ENCODE measurements at places on chromosomes 7 and 10. TPM values are rescaled to one million over a fixed set of nuclear protein-coding genes. Genes with fewer than 3 reads are reported as not detected.

DNA sequence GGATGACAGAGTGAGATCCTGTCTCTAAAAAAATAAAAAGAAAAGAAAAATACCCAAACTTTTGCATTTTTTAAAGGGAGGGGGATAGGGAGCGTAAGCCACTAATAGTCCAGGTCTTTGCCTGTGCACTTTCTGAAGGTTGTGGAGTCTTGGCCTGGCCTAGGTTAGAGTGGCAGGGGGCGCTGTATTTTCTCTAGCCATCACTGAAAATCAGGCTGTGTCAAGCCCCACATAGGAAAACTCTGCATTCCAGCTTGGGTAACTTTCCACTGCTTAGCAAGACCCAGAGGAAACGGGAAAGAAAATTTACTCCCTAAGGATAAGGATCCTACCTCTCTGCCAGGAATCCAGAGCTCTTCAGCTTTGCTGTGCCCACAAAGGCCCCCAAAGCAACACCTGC lies 10.5 kb upstream of the PAX4 start:
- DNase-seq: no peak

GRCh38 chr7:116717137-116717536 lies 45.1 kb downstream of the MET start:
- DNase-seq: no peak

DNA sequence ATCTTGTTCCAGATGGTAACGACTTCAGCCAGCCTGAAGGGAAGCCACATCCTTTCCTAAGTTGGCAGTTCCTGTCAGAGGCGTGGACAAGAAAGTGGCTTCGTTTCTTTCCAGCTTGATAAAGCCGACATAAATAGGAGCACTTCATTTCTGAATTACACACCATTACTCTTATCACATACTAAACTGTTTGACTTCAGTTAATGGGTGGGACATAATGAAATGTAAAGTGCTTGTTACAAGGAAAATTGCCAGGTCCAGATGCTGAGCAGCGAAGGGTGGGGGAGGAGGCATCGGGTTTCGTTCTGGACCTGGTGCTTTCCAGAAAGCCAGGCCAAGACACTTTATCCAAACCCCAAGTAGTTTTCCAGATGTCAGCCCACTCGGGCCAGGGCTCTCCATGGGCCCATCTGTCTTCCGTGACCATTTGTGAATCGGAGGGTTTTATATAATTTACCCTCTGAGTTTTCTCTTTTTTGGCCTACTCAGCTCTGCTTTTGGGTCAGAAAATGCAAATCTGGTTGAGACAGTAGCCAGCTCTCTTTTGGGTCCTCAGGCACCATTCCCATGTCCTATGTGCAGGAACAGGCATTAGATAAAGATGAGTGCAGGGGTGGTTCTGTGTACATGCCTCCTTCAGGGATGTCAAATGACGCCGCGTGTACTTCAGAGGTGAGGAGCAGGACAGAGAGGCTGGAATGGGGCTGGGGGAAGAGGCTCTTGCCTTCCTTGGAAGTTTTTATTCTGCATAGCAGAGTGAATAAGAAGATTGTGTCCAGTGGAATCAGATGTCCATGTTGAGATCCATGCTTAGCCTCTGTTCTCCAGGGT lies 90.2 kb downstream of the TACC2 start:
- DNase-seq: no peak

GRCh38 chr10:110511734-110512449 lies 14.2 kb downstream of the DUSP5 start:
- DNase-seq: no peak

GRCh38 chr7:105055621-105056020 lies 41.6 kb downstream of the KMT2E start:
- DNase-seq: no peak

DNA sequence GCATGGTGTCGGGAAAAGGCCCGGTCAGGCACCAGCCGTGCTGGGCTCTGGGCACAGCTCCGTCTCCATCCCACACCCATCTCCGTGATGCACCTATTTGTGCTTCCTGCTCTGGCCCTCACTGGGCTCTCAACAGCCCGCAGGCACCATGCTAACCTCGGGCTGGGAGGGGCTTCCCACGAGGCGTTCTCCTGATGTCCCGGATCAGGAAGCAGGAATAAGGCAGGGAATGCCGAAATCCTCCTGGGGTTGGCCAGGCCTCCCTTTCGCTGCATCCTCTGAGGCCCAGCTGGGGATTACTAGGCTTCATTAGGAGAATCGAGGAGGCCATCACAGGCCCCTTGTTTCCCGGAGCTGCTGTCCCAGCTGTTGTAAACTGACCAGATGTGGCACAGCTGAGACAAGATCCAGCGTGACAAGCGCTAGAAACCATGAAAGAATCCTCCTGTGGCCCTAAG lies 72.0 kb downstream of the FAM53B start:
- no peak for DNase-seq

DNA sequence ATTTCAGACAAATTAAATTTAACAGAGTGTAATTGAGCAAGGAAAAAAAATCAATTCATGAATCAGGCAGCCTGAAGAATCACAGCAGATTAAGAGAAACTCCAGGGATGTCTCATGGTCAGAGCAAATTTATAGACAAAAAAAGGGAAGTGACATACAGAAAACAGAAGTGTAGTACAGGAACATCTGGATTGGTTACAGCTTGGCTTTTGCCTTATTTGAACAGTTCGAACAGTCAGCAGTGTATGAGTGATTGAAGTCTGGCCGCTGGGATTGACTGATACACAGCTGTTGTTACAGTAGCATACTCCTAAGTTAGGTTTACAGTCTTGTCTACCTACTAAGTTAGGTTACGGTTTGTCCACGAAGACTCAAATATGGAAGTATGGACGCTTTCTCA lies 255.3 kb downstream of the HPSE2 start:
- DNase-seq: no peak

DNA sequence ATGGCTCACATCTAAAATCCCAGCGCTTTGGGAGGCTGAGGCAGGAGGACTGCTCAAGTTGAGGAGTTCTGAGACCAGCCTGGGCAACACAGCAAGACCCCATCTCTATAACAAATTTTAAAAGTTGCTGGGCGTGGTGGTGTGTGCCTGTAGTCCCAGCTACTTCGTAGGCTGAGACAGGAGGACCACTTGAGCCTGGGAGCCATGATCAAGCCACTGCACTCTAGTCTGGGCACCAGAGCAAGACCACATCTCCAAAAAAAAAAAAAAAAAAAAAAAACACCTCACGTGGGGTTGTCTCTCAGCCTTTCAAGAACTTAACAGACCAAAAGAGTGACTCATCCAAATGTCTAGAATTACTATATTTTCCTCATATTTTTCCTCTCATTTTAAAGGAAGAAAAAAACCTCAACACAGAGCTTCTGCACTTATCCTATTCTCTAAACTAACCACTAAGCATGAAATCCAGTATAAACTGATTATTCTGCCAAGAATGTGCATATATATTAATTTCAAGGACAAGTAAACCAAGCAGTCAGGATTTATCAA lies 46.3 kb downstream of the CUL2 start:
- DNase-seq: no peak

DNA sequence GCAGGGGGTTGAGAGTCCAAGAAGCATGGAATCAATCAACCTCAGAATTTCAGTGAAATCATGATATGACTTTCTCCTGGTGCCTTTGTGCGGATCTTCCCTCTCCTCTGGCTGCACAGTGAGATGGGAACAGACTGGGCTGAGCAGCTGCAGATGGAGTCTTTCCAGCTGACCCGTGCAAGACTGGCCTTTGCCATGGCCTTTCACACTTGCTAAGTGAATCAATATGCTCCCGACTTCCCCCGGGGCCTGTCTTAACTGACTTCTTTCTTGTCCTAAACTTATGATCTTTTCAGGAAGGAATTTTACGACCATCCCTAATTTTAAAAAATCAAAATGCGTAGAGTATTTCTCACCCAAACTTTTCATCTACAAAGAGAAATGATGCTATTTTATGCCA lies 469.9 kb downstream of the GALNT17 start:
- DNase-seq: no peak

DNA sequence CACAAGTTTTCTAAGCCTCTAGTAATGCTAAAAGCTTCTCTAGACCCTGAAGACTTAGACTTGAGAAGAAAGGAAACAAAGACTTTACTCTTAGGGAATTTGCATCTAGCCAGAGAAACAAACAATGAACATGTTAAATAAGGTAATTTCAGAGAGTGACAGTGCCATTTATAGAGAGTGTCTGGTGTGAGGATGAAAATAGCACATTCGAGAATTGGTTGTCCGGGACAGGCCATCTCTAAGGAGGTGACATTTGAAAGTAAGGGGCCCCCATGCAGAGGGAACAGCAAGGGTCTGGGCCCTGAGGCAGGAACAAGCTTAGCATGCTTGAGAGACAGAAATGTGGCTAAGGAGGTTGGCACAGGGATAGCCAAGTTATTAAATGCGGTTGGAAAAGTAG lies 48.1 kb downstream of the ADAM22 start:
- no peak for DNase-seq

DNA sequence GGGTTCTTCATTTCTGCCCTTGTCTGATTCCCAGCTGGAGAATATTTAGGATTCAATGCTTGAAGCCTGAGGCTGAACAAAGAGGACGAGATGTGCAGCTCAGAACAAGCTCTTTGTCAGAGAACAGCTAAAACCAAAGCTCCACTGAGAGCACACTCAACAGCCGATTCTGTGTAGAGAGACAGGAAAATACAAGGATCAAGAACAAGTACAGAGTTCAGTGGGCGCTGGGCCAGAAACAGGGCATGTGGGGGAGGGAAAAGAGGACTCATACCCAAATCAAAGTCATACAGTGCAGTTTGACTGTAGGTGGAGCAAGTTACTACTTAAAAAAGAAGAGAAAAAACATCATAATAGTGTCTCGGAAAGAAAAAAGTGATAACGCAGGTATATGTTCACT lies at the start of gene AGMO:
AGMO (minus strand) TSS at position 181 of the 400 bp plus-strand sequence.
- peak; percentile 67 for DNase-seq

- DNase-seq: peak; percentile 96
Observed at GRCh38 chr10:73906524-73907447, 4.1 kb upstream of the PLAU start.

DNA sequence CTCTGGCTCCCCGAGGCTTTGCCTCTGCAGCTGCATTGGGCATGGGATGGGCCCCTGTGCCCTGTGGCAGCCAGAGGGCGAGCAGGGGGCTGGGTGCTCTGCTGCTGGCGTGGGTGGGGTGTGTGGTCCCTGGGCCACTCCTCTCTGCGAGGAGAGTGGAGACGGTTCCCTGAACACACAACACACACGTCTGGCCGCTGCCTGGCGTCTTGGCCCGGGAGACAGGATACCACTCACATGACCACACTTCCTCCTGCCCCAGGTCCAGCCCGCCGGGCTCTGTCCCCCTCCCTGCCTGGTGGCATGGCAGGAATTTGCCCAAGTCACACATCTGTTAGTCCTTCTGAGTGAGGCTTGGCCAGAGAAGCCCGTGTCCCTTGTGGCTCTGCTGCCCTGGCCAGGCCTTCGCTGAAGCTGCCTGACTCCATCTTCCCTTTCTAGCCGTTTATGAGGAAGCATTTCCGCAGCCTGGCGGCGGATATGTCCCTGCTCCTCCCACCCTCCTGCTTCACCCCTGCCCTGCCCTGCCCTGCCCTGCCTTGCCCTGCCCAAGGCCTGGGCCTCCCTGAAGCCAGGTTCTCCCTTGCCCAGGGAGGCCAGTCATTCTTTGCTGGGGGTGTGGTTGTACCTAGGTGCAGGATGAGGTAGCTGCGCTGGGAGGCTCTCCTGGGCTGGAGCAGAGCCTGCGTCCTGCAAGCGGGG lies 3.0 kb downstream of the BRI3 start:
- peak; percentile 68 for DNase-seq

DNA sequence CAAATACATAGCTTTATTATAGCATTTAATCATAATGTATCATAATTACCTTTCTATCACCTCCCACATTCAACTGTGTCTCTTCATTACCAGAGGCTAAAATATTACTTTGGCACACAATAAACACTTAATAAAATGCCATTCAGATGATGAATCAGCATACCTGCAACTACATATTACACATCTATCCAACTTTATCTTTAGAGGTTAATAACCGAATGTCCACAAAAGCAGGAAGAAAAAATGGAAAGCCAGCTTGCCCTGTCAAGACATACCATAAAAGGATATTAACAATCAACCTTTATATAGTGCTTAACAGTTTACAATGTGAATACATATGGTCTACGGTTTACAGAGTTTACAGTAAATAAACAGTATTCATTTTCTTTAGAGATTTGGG lies 12.7 kb downstream of the CACUL1 start:
- no peak for DNase-seq

DNA sequence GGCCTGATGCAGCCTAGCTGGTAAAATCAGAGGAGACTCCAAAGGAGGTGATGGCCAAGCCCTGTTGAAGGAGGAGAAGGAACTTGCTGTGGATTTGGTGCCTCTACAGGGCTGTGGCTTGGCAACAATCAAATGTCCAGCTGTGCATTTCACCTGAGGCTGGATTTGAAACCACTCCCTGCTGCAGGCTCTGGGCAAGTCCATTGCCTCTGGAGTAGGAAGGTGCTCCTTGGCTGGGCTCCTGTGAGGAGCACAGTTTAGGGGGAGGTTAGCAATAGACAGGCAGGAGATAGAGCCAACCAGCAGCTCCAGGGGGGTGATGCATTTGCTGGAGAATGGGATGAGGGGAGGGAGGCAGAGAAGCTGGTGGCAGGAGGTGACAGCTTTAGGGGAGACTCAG lies 26.5 kb downstream of the CDH23 start:
- no peak for DNase-seq

GRCh38 chr7:152735443-152736004 lies 24.0 kb upstream of the ACTR3B start:
- DNase-seq: no peak

GRCh38 chr7:135901585-135902540 lies 75.3 kb downstream of the MTPN start:
- no peak for DNase-seq

- DNase-seq: no peak
Observed at GRCh38 chr7:50315739-50316671, 11.5 kb downstream of the IKZF1 start.

GRCh38 chr10:24246365-24246764 lies 37.4 kb downstream of the KIAA1217 start:
- DNase-seq: no peak

DNA sequence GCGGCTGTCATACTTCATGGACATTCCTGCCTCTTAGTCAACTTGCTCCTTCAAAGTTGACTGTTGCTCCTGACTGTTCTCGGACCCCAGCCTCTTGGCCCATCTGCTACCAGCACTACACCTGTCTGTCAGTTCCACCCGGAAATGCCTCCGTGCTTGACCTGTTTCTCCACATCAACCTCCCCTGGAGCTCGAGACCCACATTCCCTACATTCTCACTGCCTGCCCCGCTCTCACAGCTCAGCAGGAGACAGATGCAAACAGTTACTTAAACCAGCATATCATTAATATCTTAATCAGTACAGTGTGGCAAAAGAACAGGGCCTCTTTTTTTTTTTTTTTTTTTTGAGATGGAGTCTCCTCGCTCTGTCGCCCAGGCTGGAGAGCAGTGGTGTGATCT lies 174.3 kb downstream of the NRP1 start:
- peak; percentile 87 for DNase-seq

GRCh38 chr7:51175992-51176388 lies 140.6 kb downstream of the COBL start:
- DNase-seq: peak; percentile 14

Gene EEPD1
- total RNA-seq: 3.6 TPM

Gene TFPI2
- total RNA-seq: 65.1 TPM

Gene LRRC4
- 1.0 TPM for total RNA-seq

Gene PNLIPRP3
- not detected for total RNA-seq

Gene ACHE
- 0.94 TPM for total RNA-seq

Gene HIP1
- 22.0 TPM for total RNA-seq

Gene NEURL1
- 0.05 TPM for total RNA-seq

Gene CNPY1
- not detected for total RNA-seq

Gene CDH23
- not detected for total RNA-seq

Gene RBP3
- not detected for total RNA-seq

Gene PTPN20
- 9.5 TPM for total RNA-seq

Gene OR2A1
- total RNA-seq: 0.05 TPM

Gene PON3
- 0.05 TPM for total RNA-seq
